Sciatic nerve (tissue), 2 donors: ENCODE measurements at places on chromosomes 5 and 9.

DNA sequence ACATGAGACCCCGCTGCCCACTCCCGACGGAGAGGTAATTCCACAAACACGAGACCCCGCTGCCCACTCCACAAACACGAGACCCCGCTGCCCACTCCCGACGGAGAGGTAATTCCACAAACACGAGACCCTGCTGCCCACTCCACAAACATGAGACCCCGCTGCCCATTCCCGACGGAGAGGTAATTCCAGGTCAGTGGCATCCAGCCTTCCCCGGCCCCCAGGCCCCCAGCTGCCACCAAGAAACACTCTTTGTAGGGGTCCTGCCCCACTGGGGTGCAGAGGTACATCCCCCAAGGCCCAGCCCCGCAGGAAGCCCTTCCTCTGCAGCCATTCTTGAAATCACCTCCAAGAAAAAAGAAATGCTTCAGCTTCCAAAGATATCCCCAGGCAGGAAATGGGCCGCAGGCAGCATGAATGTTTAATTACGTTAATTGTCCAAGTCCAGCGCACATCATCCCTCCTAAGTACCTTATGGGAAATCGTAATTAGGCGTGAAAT is 115.9 kb downstream of the ADAMTS2 start:
- DNase-seq, result peak; percentile 52

GRCh38 chr5:1010641-1011046 is 2.0 kb downstream of the NKD2 start:
- peak; percentile 22 for DNase-seq

DNA sequence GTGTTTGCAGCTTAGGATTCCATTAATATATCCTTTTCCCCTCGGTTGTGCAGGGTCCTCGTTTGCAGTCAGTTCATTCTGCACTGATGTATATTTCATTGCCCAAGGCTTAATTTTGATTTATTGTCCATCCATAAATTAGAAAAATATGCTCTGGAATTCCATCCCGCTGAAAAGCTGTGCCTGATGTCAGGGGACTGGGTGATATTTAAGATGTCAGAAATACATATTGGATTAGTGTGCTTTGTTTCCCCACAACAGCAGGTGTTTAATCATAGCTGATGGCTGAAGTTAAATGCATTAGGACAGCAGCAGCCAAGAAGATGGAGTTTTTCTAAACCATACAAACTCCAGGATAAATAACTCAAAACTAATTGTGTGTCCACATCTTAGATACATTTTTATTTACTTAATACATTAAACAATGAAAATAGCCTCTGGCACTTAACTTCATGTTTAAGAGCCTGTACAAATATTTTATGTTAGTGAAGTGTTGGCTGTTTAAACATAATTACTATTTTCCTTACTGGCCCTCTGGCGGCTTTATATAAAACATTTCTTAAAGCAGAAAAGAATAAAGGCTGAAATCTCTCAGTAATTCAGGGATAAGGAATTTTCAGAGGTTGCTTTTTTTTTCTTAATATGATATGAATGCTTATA is 170.4 kb upstream of the TBCA start:
- DNase-seq, result no peak

DNA sequence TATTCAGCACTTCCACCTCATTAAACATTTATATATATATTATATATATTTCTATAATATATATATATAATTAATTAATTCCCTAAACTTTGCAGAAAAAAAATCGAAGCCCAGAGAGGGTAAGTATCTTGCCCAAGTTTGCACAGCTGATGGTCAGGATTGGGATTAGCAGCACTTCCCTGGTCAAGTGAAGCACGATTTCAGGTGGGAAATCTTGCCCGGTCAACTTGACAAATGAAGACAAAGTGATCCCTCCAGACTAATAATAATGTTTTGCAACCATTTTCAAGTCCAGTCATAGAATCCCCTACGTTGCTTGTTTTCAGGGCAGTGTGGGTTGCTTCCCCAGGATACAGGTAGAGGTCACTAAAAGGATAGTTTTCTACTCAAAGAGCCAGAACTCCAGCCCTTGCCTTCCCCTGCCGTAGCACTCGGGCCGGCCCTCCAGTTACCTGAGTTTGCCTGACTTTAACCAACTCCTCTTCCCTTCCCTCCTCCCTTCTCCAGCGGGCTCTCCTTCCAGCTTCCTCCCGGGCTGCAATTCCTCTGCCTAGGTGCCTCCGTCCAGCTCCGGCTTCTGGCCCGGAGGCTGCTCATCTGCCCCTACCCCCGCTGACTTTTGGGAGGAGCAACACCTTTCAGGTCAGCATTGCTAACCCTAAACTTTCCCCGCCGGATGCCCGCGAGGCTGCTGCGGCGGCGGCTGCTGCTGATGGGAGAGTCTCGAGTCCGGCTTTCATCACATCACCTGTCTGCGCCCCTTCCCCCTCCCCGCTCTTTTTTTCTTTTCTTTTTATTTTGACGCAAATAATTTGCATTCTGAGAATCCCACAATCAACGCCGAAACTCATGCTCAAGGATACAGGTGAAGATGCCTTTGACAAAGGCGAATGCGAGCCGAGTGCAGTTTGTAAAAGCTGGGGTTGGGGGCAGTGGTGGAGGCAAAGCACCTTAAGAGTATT is 930 bp downstream of the PRLR start:
- DNase-seq, result no peak

GRCh38 chr5:126274076-126274762 is 149.0 kb upstream of the GRAMD2B start:
- DNase-seq, result no peak

GRCh38 chr5:62708481-62709325 is 130.1 kb downstream of the LRRC70 start:
- DNase-seq, result no peak

GRCh38 chr5:102196481-102196880 is 99.6 kb downstream of the SLCO4C1 start:
- no peak for DNase-seq

GRCh38 chr9:123111427-123112014 is 78.1 kb downstream of the GPR21 start:
- no peak for DNase-seq

- DNase-seq, result no peak
Observed at GRCh38 chr5:15966066-15966640, 213.4 kb downstream of the MARCHF11 start.

- DNase-seq, result no peak
Observed at GRCh38 chr9:75855509-75855908, 35.0 kb upstream of the PCSK5 start.

GRCh38 chr5:71013575-71013974 is 11.6 kb downstream of the NAIP start:
- no peak for DNase-seq

DNA sequence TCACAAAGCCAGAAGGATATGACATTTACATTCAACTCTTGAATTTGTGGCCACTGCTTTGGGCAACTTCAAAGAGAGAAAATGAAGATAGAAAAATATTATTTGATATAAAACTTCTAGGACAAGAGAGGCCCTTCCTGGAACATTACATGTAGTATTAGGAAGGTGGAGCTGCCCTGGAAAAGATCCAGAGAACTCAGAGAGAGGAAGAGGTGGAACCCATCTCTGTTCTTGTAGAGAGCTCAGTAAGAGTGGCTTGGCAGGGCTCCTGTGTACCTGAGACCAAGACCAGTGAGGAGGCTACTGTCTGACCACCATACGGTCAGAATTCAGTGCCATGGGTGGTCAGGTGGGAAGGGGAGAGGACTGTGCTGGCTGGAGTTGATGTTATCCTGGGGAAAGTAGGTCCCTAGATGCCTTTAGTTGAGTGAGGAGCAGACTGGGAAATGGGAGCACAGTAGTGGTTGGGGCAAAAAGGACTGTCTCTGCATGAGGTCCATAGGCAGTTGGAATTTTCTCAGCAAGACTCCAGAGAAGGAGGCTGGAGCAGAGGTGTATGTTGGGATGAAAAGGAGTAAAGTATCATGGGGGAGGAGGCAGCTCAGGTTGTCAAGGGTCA is 7.6 kb downstream of the TGFBI start:
- DNase-seq, result peak; percentile 21

DNA sequence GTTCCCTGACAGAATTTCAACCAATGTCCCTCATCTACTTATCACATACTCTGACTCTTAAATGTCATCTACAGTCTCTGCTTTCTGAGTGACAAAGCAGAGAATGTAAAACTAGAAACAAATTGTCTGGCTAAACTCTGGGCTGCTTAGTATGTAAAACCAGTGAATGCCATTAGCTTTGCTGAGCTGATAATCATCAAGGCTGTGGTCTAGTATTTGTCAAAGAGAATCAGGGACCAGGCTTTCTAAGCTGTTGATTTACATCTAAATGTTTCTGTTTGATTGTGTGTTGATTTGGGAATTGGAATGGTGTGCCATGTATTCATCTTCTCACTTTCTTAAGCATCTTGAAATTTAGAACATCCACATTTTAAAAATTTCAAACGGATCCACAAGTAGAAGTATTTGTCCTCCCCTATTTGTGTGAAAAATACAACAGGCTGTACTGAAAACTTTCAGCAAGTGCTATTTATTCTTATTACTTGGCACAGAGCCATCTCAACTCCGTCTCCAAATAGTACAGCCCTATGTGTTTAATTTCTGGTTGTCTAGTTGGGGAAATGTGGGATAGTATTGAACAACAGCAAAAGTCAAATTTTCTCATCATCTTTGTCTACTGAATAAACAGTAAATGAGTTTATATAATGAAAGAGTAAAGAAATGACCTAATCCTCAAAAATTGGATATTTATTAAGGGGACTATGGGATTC is 251.5 kb downstream of the KCTD16 start:
- no peak for DNase-seq

DNA sequence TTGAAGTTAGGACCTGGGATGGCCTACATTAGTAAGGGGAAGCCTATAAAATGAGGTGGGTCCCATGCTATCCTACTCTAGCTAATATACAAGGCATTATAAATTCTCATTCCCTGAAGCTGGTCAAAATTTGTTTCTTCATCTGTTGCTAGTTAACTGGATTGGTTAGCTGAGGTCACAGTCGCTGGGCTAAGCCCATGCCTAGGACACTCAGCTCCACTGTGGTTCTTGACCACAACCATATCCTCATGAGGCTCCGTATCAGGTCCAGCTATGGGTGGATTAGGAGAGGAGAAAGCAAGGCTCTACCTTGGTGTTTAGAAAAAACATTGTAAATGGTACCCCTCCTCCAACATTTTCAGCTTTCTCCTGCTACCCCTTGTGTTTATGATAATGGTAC is 52.8 kb upstream of the RAI14 start:
- DNase-seq, result no peak
